Muscle of arm (tissue), 14 donors: ENCODE measurements at places on chromosomes 12 and 14.

DNA sequence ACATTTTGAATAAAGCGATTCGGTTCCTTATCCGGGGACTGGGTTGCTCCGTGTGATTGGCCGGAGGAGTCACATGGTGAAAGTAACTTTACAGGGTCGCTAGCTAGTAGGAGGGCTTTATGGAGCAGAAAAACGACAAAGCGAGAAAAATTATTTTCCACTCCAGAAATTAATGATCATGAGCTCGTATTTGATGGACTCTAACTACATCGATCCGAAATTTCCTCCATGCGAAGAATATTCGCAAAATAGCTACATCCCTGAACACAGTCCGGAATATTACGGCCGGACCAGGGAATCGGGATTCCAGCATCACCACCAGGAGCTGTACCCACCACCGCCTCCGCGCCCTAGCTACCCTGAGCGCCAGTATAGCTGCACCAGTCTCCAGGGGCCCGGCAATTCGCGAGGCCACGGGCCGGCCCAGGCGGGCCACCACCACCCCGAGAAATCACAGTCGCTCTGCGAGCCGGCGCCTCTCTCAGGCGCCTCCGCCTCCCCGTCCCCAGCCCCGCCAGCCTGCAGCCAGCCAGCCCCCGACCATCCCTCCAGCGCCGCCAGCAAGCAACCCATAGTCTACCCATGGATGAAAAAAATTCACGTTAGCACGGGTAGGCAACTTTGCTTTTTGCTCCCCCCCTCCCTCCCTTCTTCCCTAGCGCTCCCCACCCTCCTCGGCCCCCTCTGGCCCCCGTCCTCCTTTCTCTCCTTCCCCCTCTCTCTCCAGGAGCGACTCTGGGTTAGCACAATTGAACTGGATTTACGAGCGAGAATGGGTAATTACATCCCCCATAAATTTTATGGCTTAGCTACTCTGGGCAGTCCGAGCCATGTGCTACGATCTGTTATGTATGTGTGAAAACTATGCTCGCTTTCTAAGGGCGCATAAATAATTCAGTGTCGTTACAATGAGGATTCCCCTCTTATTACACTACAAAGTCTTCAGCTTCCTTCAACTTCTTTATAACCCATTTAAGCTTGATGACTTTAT lies at the start of gene HOXC4:
TSS of gene HOXC4 (plus strand) at position 85 of the 991 bp plus-strand sequence. CDS start at position 173, 88 bp downstream.
- DNase-seq: no peak

GRCh38 chr14:96039633-96040311 lies 610 bp downstream of the C14orf132 start:
- DNase-seq: no peak

DNA sequence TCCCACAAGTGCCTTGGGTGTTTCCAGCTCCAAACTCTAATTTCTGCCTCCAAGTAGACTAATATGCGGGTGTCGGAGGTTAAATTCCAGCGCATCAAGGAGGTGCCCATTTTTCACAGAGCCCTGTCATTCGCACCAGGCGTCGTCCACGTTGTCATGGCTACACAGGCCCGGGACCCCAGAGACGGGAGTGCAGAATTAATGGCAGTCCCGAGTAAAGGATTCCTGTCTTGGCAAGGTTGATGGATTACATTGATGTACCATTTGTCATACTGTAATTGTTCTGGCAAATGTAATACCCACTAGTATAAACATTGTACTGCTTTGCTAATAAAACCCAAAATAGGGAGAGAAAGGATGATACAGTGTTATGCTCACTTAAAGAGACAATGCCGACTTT lies 222.9 kb upstream of the MYL2 start:
- no peak for DNase-seq

GRCh38 chr14:101928415-101928841 lies 35.9 kb upstream of the DYNC1H1 start:
- DNase-seq: no peak

DNA sequence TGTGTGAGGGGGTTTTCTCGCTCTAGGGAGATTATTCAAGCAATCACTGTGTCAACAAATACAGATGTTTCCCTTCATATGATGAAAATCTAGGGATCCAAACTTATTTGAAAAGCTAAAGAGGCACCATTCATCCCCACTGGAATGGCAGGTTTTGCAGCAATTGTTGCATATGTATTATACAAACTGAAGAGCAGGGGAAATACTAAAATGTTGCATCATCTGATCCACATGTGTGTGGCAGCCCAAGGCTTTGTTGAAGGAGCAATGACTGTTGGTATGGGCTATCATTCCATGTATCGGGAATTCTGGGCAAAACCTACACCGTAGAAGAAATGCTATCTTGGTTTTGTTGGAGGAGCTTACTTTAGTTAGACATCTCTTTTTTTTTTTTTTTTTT lies 4.1 kb upstream of the PRPF40B start:
- DNase-seq: no peak

GRCh38 chr12:57864442-57865083 lies 18.0 kb upstream of the CTDSP2 start:
- no peak for DNase-seq

DNA sequence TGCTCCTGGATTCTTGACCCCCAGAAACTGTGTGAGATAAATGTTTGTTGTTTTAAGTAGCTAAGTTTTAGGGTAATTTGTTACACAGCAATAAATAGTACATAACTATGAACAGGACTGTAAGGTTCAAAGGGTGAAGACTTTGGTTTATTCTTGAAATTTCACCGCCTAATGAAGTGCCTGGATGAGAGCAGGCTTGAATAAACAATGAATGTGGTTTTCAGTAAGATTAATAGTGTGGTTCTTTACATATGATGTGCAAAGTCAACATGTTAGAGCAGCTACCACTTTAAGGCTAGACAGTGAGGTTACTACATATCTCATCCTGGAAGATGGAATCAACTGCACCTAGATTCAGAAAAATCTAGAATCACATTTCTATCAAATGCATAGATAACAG lies 145.2 kb upstream of the BTG1 start:
- DNase-seq: no peak

GRCh38 chr14:56131004-56131864 lies 13.0 kb downstream of the PELI2 start:
- DNase-seq: no peak
